Breast epithelium (tissue), 4 donors: ENCODE measurements at places on chromosomes 5 and 9. TPM values are rescaled to one million over a fixed set of nuclear protein-coding genes. Genes with fewer than 3 reads are reported as not detected.

Gene C5
- total RNA-seq, result 22.7 TPM

Gene PLEKHG4B
- not detected for total RNA-seq

Gene CTSV
- total RNA-seq, result 0.48 TPM

Gene CCDC69
- total RNA-seq, result 47.4 TPM

GRCh38 chr5:167771571-167771970 is 519.9 kb upstream of the WWC1 start:
- H3K27ac ChIP-seq, result no peak overlapping the region
- no peak for DNase-seq
- H3K36me3 ChIP-seq, result no peaks in the 10 kb centered on the region
- no peak overlapping the region for H3K4me3 ChIP-seq
- H3K27me3 ChIP-seq, result no peaks in the 10 kb centered on the region

GRCh38 chr9:15401266-15401665 is 21.4 kb upstream of the SNAPC3 start:
- H3K27ac ChIP-seq, result no peak overlapping the region
- H3K4me1 ChIP-seq, result no peaks in the 10 kb centered on the region
- no peak for DNase-seq
- no peaks in the 10 kb centered on the region for H3K27me3 ChIP-seq

- H3K36me3 ChIP-seq, result no peaks in the 10 kb centered on the region
- H3K4me3 ChIP-seq, result no peak overlapping the region
- H3K27me3 ChIP-seq, result no peaks in the 10 kb centered on the region
These were observed 264.2 kb downstream of the MAST4 start for GRCh38 chr5:66860199-66860975.
